Activated CD4-positive, alpha-beta T cell treated with anti-CD3 and anti-CD28 coated beads for 36 hours (primary cell): ENCODE measurements at places on chromosomes 7 and 10.

DNA sequence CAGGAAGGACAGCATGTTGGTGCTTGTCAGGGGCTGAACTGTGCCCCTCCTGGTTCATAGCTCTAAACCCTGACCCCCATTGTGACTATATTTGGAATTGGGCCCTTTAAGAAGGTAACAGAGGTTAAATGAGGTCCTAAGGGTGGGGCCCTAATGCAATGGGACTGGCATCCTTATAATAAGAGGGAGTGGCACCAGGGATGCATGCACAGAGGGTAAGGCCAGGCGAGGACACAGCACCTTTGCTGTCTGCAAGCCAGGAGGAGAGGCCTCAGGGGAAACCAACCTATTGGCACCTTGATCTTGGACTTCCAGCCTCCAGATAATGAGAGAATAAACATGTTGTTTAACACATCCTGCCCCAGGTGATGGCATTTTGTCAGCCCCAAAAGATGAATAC lies 61.3 kb upstream of the EBF3 start:
- H3K4me3 ChIP-seq = no peak overlapping the region
- no peaks in the 10 kb centered on the region for H3K36me3 ChIP-seq
- H3K4me1 ChIP-seq = no peaks in the 10 kb centered on the region
- H3K27me3 ChIP-seq = no peaks in the 10 kb centered on the region
- no peak for DNase-seq
- no peak overlapping the region for H3K27ac ChIP-seq

DNA sequence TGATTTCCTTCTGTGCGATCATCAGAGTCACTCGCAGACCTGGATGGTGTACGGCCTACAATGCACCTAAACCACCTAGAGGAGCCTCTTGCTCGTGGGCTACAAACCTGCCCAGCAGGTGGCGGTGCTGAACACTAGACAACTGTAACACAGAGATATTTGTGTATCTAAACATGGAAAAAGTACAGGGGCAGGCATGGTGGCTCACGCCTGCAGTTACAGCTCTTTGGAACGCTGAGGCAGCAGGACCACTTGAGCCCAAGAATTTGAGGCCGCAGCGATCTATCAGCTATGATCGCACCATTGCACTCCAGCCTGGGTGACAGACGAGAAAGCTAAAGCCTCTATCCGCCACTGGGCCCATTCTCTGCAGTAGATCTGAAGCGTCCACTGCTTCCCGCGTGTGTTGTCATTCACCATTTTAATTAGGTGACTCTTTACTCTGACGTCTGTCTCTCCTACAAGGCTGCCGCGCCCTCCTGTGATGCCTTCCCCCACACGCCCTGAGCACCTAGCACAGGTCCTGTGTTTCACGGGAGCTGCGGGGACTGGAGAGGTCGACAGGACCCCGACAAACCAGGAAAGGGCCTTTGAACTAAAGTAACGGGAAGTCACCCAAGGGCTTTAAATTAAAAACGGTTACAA lies 774 bp downstream of the TUBGCP2 start:
- peak; percentile 94 for DNase-seq
- peaks cover 15% of the 10 kb centered on the region for H3K36me3 ChIP-seq
- H3K4me1 ChIP-seq = peaks cover 28% of the 10 kb centered on the region
- H3K4me3 ChIP-seq = peak overlapping the region; percentile 100

- H3K27me3 ChIP-seq = no peaks in the 10 kb centered on the region
- H3K36me3 ChIP-seq = no peaks in the 10 kb centered on the region
- DNase-seq = no peak
- no peak overlapping the region for H3K27ac ChIP-seq
Measured at GRCh38 chr10:77574438-77574837, 63.2 kb downstream of the KCNMA1 start.

- H3K36me3 ChIP-seq = peaks cover 2% of the 10 kb centered on the region
- no peak for DNase-seq
- peaks cover 49% of the 10 kb centered on the region for H3K4me1 ChIP-seq
- no peak overlapping the region for H3K4me3 ChIP-seq
Measured at GRCh38 chr10:12501324-12501723, 152.0 kb downstream of the CAMK1D start.

- peaks cover 25% of the 10 kb centered on the region for H3K4me1 ChIP-seq
- H3K27me3 ChIP-seq = no peaks in the 10 kb centered on the region
- no peak for DNase-seq
Measured at GRCh38 chr7:151758622-151759540, 118.0 kb downstream of the PRKAG2 start.

GRCh38 chr7:123998921-123999320 lies 33.9 kb downstream of the TMEM229A start:
- no peak for DNase-seq
- H3K27me3 ChIP-seq = no peaks in the 10 kb centered on the region
- no peaks in the 10 kb centered on the region for H3K4me1 ChIP-seq

GRCh38 chr10:88417387-88418030 lies 165.6 kb downstream of the RNLS start:
- no peak overlapping the region for H3K27ac ChIP-seq
- DNase-seq = no peak
- H3K27me3 ChIP-seq = no peaks in the 10 kb centered on the region

DNA sequence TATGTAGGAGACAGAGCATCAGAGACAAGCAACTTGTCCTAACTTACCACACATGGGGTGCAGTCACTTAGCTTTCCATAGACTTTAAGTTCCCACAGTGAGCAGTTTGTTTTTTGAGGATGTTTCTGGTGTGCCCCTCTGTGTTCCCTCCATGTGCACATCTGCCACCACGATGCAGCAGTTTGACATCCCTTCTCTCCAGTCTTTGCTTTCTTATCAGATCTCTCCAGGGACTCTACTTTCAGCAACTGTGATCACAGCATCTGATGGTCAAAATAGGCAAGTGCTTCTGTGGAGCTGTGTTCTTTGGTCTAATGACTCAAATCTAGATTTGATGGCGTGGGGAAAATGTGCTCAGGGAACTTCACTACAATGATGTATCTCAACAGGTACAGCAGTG lies 96.5 kb upstream of the NAMPT start:
- H3K36me3 ChIP-seq = no peaks in the 10 kb centered on the region
- no peak overlapping the region for H3K27ac ChIP-seq
- DNase-seq = no peak

GRCh38 chr10:133441780-133442179 lies 12.0 kb upstream of the SCART1 start:
- peaks cover 4% of the 10 kb centered on the region for H3K27me3 ChIP-seq

GRCh38 chr7:23234569-23235296 lies 11.8 kb upstream of the GPNMB start:
- no peak for DNase-seq
- no peaks in the 10 kb centered on the region for H3K36me3 ChIP-seq
- no peaks in the 10 kb centered on the region for H3K27me3 ChIP-seq
- no peak overlapping the region for H3K27ac ChIP-seq
- H3K4me3 ChIP-seq = no peak overlapping the region

GRCh38 chr7:151876899-151877777 lies at the start of gene PRKAG2:
TSS of gene PRKAG2 (minus strand) at chr7:151877115. CDS start at chr7:151876620, 495 bp downstream.
- no peaks in the 10 kb centered on the region for H3K36me3 ChIP-seq
- H3K27me3 ChIP-seq = no peaks in the 10 kb centered on the region
- H3K4me1 ChIP-seq = peaks cover 14% of the 10 kb centered on the region
- H3K4me3 ChIP-seq = peak within 1 kb of the TSS; percentile 87
- DNase-seq = peak; percentile 81
